ENCODE measurements at places on chromosomes 11 and 22.
A peak's percentile ranks its signal among the peaks of the same experiment; 100 is the strongest.

DNA sequence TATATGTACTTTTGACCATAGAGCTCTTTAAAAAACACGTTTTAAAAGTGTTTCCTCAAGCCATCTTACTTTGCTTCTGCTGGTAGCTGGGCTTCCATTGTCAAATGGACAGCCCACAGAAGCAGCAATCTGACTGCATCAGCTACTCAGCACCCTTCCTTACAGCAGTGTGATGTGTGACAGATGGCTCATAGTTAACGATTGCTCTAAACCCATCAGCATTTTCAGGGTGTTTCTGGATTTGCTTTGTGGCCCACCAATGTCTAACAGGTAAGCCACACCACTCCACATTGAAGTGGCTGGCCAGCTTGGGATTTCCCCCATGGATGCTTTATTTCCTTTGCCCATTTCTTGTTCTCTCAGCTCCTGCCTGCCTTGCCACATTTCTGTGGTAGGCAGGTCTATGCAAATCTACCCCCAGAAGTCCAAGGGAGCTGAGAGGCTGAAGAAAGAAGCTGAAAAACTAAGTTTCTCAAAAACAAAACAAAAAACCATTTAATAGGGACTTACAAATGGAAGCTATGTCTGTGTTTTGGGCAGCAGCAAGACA lies 7.3 kb upstream of the FAR1 start:
- DNase-seq = no peak

DNA sequence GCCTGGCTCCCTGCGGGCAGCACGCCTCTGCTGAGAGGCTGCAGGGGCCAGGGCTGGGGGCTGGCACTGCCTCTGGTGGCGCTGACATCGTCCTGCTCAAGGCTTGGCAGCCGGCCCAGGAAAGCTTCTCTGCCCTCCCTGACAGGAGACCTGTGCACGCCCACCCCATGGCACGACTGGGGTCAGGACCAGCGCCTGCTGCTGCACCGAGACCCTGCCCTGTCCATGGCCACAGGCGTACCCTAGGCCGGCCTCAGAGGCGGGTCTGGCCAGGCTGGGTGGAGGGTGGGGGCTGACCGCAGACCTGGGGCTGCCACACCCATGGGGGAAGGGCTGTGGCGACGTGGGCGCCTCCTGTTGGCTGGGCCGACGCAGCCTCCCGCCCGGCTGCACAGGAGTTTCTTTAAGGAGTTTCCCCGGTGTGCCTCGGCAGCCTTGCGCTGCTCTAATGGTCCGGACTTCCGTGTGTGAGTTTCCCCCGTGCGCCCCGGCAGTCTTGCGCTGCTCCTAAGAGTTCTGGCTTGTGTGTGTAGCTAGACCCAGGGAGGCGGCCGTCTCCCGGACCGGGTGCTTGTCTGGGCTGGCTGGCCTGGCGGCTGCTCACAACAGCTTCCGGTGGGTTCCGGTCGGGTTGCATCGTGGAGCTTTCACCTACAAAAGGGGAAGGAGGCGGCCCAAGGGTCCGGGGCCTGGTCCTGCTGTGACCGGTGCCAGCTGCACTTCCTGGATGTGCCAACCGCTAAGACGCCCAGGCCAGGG lies 4.6 kb downstream of the TRABD start:
- no peak for DNase-seq

DNA sequence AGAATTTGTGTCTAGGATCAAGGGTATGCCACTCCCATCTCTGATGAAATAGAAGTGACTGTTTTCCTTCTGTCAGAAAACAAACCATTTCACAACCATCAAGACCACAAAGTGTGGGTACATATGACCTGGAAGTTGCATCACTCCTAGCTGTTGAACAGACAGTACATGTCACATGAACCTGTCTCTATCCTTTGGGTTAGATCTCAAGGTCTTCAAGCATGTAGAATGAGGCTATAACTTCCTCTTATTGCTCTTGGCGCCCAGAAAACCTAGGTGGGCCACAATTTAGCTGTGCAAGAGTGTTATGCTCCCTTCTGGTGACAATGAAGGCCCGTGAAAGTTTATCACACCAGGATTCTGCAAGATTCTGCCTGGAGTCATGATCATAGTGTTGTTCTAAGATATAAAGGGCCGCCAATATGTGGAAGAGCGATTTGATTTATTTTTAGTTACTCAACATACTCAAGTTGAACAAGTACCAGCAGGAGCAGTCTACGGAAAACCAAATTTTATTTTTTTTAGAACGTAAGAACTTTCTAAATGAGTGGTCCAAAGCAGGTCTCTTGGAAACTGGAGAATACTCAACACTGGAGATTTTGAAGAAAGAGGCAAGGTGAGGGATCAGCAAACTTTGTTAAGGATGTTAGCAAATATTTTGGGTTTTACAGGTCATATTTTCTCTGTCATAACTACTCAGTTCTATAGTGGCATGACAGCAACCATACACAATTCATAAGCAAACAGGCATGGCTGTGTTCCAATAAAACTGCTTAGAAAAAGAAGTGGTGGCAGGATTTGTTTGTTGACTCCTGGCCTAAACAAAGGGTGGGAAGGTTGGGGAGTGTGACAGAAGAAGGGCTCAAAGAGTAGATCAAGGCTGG lies 101.8 kb downstream of the USP35 start:
- DNase-seq = peak; percentile 60

GRCh38 chr11:73168925-73169579 lies 26.9 kb upstream of the FCHSD2 start:
- DNase-seq = no peak

DNA sequence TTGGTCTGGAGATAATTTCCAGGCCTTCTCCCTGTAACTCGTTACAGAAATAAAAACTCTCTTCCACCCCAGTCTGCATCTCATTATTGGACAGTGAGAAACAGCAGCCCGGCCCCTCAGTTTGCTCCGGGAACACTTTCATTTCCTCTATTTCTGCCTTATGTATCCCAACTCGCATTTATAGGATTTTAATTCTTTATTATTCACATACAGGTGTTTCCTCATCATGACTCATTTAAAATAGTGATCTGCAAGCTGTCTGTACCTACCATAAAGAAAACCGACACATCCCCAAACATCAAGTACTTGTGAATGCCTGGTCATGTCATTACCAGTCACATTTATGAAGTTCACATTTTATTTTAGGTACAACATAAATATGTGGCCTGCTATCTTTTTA lies 42.8 kb downstream of the PIWIL3 start:
- no peak for DNase-seq

GRCh38 chr22:46148336-46148735 lies 2.0 kb upstream of the PPARA start:
- DNase-seq = no peak

GRCh38 chr11:9170450-9170849 lies 79.1 kb upstream of the SCUBE2 start:
- peak; percentile 70 for DNase-seq

DNA sequence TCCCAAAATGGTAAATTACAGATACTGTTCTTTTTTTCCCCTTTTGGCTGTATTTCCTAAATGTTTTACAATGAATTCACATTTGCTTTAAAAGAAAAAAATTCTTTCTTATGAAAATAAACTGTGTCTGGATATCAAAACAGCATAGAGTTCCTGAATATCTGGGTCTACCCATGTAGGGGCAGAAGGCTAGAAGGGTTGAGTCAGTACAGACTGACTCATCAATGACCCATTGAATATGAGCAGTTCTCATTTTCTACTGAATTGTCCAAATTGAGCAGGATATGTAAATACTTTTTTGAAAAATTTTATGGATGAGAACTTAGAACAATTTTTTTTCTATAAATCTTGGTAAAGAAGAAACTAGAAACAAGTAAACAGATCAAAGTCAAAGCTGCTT lies 16.3 kb upstream of the C11orf87 start:
- peak; percentile 49 for DNase-seq

- no peak for DNase-seq
Observed at GRCh38 chr11:98307827-98308491, 712.8 kb upstream of the CNTN5 start.

DNA sequence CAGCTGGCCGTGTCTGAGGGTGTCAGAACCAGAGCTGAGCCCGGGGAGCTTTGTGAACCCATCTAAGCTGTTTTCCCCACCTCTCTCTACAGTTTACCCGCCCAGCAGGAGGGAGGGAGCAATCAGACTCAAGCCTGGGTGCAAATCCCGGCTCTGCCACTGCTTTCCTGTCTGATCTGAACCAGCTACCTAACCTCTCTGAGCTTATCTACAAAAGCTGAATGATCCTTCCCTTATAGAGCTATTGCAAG lies 252 bp downstream of the APOL2 start:
- DNase-seq = no peak

- DNase-seq = no peak
Observed at GRCh38 chr22:22462813-22463567, 45.6 kb downstream of the ZNF280B start.

GRCh38 chr11:9089061-9089460 lies 2.3 kb downstream of the SCUBE2 start:
- no peak for DNase-seq

GRCh38 chr11:119912229-119912628 lies 183.2 kb upstream of the NECTIN1 start:
- no peak for DNase-seq

GRCh38 chr11:92277871-92278270 lies 53.3 kb downstream of the FAT3 start:
- DNase-seq = no peak

GRCh38 chr22:46671824-46672432 lies 51.7 kb downstream of the GRAMD4 start:
- no peak for DNase-seq

GRCh38 chr11:76621868-76622267 lies 48.7 kb downstream of the LRRC32 start:
- peak; percentile 33 for DNase-seq
